ENCODE measurements at places on chromosomes 1 and 21. TPM values are rescaled to one million over a fixed set of nuclear protein-coding genes. Genes with fewer than 3 reads are reported as not detected.

Gene TIPRL
- 34.1 TPM for total RNA-seq

- no peak for DNase-seq
Observed at GRCh38 chr21:31119199-31119598, 80.9 kb upstream of the KRTAP19-8 start.

DNA sequence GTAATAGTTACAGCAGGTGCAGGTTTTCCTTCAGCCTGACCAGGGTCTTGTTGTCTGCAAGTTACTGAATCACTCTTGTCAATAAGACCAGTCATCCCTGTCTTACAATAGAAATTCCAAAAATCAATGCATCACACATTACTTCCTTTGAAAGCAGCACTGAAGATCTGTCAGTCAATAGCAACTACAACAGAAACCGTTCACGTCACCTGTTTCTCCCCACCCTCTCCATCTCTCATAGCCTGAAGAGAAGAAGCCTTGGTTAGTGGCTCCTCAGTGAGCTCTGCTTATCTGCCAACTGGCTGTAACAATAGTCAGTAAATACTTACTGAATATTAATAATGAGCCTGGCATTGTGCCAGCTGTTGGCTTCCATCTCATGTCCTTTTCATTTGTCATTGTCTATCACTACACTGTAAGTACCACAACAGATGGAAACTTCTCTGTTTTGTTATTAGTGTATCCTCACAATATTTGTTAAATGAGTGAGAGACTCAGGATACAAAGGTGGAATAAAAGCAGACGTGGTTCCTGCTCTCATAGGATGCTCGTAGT, 195.2 kb downstream of the S1PR1 start:
- no peak for DNase-seq

- DNase-seq = no peak
Observed at GRCh38 chr21:38944402-38944801, 138.7 kb downstream of the ETS2 start.

DNA sequence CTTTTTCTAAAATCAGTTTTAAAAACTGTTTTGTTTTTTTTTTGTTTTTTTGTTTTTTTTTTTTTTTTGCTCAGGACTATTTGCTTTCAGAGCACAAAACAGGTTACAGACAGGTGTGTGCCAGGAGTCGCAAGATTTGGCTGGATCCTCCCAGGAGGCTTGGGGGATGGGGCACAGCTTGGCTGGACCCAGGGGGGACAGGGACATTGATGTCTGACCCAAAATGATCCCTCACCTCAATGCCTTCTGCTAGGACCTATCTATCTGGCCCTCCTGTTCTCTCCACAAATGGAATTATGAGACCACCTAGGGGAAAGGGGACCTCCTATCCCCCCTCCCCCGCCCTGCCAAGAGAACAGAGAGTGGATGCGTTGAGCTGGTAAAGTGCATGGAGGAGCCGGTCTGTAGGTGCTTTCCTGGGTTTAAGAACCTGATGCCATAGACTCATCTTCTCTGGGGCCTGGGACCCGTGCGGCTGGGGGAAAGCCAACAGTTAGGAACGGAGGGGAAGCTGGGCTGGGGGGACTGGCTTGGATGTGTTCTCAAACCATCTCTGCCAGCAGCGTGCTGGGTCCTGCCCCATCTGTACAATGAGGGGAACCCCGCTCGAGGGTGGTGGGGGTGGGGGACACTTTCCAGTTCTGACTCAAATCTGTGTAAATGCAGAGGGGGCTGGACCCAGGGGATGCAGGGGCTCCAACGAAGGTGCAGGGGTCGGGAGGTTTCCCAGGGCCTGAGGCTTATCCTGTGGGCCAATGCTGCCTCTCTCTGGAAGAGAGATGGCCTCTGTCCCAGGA, 28.9 kb downstream of the RUNX3 start:
- no peak for DNase-seq

GRCh38 chr21:14773777-14774345, 227.7 kb upstream of the SAMSN1 start:
- peak; percentile 29 for DNase-seq

DNA sequence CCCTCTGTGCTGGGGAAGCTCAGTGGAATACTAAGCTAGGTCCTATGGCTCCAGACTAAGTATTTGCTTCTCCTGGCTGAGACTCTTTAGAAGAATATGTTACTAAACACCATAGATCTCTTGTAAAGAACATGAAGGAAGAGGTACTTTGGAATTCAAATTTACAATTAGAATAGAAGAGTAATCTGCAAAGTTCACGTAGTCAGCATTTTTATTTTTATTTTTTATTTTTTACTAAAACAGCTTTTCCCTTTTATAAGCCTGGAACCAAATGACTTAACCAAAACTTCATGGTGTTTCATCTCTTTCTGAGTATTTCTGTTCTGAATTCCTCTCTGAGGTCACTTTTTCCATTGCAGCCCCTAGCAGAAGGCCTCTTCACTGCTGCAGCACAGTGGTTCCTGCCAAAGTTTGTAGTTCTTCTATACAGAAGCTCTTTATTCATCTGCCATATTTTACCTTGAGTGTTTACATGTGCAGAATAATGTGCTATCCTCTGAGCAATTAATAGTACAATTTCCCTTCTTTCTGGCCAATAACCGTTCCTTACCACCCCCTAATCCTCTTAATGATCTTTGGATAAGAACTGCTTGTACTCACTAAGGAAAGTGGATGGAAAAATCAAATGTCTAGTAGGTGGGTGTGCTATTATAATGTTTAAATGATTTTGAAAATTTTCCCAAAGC, 27.2 kb downstream of the TSEN15 start:
- no peak for DNase-seq

GRCh38 chr1:236716160-236716559, 29.9 kb downstream of the ACTN2 start:
- no peak for DNase-seq

Gene AMY1C
- not detected for total RNA-seq

- no peak for DNase-seq
Observed at GRCh38 chr1:57311411-57311810, 112.4 kb downstream of the DAB1 start.

DNA sequence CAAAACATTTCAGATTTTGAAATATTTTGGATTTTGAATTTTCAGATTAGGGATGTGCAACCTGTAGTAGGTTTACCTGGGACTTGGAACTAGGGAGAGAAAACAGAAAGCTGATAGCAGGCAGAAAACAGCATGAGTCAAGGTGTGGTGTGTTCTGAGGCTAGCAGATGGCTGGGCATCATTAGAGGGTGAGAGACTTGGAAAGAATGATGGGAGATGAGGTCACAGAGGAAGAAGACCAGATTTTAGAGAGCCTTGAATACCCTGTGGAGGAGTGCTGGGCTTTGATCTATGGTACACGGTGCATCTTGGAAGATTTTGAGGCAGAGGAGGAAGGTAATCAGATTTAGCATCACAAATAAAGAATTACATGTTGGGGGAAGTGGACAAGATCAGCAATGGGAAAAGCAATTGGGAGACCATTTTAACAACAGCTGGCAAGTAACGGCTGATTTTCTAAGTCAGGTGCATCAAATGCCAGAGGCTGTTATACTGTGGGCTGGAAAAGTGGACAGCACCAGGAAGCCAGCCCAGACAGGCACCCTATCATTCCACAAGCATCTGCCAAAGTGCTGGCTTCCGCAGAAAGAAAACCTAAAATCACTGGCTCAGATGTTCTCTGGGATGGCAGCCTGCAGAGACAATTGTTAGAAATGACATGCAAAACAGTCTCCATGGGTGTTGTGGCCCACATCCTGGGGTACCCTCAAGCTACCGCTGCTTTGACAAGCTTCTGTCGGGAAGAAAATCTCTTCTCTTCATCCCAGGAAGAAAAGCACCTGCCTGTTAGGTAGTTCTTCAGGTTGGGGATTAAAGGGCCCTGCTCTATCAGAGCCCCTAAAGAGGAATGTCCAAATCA, 30.9 kb upstream of the CAMK1G start:
- no peak for DNase-seq

Gene PADI4
- not detected for total RNA-seq

DNA sequence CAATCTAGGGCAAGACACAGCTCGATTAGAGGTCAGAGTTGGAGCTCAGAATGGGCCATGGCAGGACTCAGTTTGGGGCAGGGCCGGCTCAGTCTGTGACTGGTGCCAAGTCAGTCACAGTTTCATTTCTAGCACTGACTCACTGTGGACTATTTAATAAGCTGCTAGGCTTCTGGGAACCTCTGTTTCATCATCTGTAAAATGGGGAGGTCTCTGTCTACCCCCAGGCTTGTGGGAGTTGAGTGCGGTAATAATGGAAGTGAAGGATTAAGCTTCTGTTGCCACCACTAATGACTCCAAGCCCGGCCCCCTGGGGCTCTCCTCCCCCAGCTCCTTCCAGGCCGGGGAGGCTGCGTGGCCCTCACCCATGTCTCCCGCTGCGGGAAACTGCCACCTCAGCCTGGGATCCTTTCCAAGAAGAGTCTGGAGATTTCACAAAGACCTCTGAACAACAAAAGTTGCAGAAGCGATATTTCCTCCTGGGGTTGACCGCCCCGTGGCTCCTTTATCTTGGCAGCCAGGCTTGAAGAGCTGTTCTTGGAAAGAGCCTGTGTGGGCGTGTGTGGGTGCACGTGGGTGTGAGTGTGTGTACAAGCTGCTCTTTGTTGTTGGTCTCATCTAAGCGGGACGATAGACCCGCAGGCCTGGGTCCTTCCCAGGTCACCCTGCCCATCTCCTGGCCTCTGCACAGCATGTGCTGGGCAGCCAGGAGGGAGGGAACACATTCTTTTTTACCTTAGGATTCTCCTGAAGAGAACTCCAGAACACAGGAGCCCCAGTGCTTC, 29.1 kb downstream of the KNCN start:
- no peak for DNase-seq

- no peak for DNase-seq
Observed at GRCh38 chr1:157404063-157404501, 148.2 kb downstream of the FCRL5 start.

DNA sequence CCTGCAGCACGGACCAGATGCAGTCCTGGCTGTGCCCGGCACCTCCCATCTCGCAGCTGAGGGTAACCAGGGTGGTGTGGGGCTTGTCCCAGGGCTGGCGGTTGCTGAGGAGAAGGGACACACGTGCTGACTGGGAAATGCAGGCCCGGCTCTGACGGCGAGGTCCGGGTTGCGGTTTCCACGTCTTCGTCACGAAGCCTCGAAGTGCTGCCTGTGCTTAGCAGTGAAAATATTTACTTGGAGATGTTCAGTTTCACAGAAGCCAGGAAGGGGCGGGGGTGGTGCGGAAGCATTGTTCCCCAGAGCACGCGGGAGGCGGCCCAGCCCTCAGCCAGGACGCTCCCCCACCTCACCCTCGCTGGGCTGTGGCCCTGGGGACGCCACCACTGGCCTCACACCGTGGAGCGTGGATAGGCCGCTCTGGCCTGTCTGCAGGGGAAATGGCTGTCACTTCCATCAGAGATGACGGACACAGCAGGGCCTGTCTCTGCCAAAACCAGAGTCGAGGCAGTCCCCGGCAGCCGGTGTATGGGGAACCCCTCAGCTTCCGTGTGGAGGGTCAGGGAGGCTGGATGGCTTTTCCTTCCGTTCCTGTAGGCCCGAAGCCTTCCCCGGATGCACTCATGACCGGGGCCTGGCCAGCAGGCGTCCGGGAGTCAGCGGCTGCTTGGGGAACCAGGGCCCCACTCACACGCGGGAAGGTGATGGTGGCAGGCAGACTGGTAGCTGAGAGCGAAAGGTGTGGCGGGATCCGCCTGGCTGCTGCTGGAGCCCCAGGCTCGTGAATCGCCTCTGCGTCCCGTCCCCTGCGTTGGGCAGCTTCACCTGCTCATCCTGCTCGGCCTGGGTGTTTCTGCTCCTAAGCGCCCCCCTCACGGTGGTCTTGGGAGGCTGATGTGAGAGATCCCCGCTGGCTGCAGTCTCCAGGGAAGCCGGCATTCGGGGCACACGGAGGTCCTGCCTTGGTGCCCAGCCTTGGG, 14.7 kb upstream of the POFUT2 start:
- DNase-seq = peak; percentile 66

GRCh38 chr1:9883585-9884449, 26.3 kb downstream of the CTNNBIP1 start:
- DNase-seq = no peak

DNA sequence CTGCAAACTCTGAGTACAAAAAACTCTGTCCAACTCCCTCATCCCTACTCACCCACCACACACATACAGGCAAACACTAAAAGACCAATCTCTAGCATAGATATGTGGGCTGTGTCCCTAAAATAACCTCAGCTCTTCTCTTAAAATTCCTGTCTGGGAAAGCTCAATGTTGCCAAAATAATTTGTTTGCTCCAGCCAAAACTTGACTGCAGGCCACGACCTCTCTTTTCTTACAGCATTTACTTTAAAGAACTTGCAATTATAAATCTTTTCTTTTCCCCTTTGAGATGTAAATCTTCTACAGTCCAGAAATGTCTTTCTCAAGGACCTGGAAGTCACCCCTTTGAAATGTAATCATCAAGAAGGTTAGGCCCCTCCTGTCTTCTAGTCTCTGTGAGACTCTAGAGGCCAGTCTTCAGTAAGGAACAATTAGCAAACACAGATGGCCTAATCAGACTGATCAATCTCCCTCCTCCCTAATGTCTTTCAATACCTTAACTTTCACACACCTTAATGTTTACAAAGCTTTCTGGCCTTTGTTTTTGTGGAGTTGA, 483.6 kb upstream of the RGS18 start:
- DNase-seq = no peak

- no peak for DNase-seq
Observed at GRCh38 chr1:232968965-232969364, 18.6 kb downstream of the NTPCR start.

GRCh38 chr1:3988431-3988830, 88.4 kb upstream of the C1orf174 start:
- no peak for DNase-seq

DNA sequence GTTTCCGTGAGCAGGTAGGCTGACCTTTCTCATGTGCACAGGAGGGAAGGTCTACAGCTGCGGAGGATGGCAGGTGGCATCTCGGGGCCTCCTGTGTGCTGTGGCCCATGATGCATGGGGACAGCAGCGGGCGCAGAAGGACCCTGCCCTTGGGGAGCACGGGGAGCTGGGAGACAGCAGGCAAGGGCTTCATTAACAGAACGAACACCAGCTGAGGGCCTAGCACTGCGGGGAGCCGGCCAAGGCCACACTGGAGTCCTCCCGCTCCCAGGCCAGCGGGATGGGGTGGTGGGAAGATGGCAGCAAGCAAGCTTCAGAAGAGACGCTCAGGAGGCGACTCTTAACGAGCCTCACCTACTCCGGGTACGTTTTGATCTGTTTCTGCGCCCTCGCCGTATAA, 66.6 kb downstream of the SCCPDH start:
- no peak for DNase-seq

Gene FNDC10
- 9.9 TPM for total RNA-seq

Gene AMY1A
- not detected for total RNA-seq

DNA sequence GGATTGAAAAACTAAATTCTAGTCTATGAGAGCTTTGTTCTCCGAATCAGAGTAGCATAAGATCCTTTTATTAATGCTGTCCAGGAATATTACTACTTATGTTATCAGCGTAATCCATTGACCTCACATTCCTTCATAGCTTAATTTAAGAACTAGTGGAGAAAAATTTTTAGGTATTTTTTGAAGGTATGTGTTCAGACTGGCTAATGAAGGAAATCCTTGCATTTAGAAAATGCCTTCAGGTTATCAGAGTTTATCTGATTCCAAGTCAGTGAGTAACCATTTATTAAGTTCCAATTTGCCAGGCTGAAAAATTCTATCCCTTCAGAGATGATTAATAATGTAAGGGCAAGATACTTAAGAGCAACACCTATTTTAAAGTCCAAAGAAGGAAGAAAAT, 338.2 kb upstream of the B3GALT2 start:
- no peak for DNase-seq

Gene RAB7B
- 0.63 TPM for total RNA-seq
